ENCODE measurements at places on chromosomes 1 and 21. TPM values are rescaled to one million over a fixed set of nuclear protein-coding genes. Genes with fewer than 3 reads are reported as not detected.

OTUD7B gene
- total RNA-seq = 36.0 TPM

ETV3L gene
- not detected for total RNA-seq

KIRREL1 gene
- total RNA-seq = 102 TPM

PLA2G2C gene
- 0.81 TPM for total RNA-seq

FAM151A gene
- total RNA-seq = not detected

MAP1LC3C gene
- total RNA-seq = 0.39 TPM

ZNF683 gene
- 0.24 TPM for total RNA-seq
